ENCODE measurements at places on chromosomes 2 and 18. TPM values are rescaled to one million over a fixed set of nuclear protein-coding genes. Genes with fewer than 3 reads are reported as not detected.

The AMMECR1L gene
- total RNA-seq: 12.5 TPM

The NXPH2 gene
- not detected for total RNA-seq

DNA sequence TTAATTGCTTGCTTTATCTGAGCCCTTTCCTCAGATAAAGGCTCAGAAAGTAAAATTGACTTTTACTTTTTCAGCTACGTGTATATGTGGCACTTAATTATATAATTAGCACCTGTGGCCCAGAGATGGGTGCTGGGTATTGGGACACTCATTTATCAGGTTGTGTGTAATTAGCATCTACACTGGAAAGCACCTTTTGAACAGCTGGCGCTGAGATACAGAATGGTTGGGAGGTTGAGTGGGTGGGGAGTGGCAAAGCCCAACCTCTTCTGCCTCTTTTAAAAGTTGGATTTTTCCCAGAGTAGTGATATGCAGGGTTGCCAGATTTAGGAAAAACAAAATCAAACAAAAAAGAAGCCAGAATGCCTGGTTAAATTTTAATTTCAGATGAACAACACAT, 23.9 kb downstream of the SPTBN1 start:
- no peak for DNase-seq

DNA sequence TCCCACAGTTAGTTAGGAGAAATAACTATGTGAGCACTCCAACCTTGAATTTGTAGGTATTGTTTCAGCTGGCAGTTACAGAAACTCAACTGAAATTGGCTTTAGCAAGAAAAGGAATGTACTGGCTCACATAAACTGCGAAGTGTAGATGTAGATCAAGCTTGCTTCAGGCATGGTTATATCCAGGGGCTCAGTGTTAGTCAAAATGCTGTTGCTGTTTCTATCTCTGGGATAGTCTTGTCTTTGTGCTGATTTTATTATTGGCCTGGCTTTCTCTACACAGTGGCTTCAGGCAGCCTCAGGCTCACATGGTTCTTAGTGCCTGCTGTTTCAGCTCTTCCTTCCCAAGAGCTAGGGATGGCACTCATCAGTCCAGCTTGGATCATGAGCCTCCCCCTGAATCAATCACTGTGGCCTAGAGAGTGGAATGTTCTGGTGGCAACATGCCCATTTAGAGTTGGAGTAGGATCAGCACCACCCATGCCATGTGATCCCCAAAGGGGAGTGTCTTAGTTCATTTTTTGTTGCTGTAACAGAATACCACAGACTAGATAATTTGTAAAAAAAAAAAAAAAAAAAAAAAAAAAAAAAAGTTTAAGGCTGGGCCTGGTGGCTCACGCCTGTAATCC, 69.1 kb upstream of the FOXI3 start:
- DNase-seq: peak; percentile 53

- DNase-seq: no peak
Measured at GRCh38 chr2:215361876-215362561, 50.2 kb downstream of the ATIC start.

The CDKL4 gene
- 0.12 TPM for total RNA-seq

The BMP10 gene
- total RNA-seq: not detected

The FAM228A gene
- 0.29 TPM for total RNA-seq

DNA sequence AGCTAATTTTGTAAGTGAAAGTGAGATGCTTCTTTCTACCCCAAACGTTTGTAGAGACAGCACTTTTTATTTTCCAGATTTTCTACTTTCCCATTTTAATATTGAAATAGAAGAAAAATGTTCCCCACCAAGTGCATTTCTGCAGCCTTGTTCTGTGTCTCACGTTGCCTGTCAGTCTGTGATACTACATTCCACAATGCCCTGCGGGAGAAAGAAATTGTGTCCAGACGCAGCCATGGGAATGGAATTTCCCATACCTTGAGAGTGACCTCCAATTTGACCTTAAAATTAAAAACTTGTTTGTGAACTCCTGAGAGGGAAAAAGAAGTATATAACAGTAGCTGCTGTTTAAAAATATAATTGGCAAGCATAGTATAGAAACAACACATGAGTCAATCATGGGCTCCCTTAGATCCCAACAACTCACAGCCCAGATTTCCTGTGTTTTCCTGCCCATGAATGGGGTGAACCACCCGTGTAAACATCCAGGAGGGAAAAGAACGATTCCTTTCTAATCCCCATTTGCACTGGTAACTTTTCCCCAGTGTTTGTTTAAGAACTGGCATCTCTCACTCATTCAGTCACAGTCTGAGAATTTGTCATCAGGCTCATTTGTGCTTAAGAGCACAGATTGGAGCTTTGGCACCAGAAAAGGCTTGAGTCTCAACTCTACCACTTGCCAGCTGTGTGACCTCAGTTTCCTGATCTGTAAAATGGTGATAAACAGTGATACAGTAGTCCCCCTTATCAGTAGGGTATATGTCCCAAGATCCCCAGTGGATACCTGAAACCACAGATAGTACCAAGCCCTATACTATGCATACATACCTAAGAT, 166.1 kb upstream of the ZNF521 start:
- peak; percentile 44 for DNase-seq

- DNase-seq: peak; percentile 21
Measured at GRCh38 chr2:172996387-172996961, 79.2 kb upstream of the MAP3K20 start.

The ANKRD29 gene
- total RNA-seq: 1.8 TPM

DNA sequence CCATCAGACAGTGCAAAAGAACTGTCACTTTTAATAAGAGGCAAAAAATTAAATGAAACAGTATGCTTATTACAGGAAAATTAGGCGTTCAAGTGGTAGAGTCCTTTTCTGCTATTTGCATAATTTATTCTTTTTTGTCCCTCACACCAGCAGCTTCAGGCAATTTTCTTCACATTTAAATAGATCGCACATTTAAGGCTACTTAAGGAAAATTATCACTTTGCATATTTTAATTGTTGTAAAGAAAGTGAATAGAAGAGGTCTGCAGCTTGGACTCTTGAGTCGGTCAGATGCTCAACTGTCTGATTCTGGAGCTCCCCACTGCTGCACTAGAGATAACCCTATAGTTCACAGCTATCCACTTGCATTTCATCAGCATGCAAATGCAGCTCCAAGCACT, 141.3 kb downstream of the FIGN start:
- no peak for DNase-seq
